ENCODE measurements at places on chromosomes 4 and X.

- no peak for DNase-seq
Observed at GRCh38 chr4:74083546-74083945, 15.4 kb downstream of the CXCL2 start.

- DNase-seq, result no peak
Observed at GRCh38 chrX:130167040-130167439, 1.4 kb upstream of the AIFM1 start.

DNA sequence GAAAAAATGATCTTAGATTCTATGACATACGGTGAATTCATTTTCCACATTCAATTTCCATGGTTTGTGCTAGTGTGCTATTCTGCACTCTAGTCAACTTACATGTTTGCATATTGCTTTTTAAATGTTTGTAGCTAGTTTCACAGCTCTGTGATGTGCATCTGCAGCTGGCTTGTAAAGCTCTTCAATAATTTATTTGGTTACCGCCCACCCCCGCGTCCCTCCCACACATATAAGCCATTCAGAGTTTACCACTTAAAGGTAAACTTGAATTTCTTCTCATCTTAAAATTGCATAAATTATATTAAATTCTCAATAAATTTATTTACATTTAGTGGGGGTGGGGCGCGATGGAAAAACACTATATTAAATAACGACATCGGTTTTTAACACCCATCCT lies 291 bp upstream of the NBDY start:
- DNase-seq, result no peak

DNA sequence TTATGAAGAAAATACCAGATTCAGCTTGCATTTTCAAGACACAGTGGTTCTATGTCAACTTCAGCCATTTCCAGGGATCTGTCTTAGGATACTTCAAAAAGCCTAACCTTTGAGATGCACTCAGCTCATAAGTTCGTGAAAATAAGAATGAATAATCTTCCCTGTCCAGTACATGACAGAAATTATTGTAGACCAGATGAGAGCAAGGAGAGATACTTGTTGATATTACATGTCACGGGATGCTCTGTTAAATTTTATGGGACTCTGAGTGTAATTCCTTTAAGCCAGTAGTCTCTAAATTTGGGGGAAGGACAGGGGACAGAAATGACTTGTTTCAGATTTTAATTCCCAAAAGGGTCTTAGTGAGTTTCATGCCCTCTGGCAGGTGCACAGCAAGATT lies 8.8 kb downstream of the TBL1X start:
- no peak for DNase-seq

DNA sequence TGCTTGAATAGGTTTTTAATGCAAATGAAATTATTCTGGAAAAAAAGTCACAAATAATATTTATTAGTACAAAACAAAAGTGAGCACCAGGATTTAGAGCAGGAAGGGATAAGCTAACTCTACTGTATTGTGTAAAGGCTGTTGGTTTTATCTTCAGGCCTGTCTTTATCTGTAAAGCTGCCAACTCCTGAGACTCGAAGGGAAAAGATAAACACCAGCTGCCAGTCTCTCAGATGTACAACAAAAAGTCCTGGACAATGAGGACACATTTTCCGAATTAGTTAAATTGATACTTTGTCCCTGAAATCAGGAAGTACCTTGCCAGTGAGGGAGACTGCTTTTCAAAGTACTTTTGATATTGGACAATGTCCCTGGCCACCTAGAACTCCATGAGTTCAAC lies 8.8 kb downstream of the DDX60 start:
- DNase-seq, result no peak

DNA sequence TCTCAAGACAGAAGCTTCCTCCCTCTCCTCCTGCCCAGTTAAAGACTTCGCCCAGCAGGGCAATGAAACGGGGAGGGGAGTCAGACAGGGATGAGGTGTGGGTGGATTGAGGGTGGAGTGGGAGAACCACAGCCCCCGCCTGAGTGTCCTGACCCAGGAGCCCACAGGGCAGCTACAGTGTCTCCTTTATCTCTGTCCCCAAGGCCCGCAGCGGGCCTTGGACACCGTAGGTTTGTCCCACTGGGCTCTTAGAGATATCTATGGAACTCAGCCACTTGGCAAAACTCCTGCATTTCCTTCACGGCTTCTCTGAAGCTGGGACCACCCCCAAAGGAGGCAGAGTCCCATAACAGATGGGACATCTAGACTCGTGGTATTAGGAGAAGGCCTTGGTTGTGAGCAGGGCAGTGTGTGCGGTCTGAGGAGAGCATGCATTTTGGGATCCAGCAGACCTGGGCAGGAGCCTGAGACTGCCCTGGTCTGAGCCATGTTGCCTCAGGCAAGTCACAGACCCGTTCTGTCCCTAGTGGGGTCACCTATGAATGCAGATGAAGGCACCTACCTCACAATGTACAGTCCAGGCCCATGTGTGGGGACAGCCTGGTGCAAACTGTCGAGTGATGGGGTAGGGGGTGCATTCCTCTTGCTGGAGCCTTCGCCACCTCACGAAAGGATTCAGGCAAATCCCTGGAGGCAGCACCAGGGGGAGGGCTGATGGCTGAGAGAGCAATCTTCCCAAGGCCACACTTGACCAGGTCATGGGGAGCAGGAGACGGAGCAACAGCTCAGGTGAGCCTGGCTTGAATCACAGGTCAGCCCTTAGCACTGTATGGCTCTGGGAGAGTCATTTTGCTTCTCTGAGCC lies 225.7 kb upstream of the PSAPL1 start:
- DNase-seq, result no peak

DNA sequence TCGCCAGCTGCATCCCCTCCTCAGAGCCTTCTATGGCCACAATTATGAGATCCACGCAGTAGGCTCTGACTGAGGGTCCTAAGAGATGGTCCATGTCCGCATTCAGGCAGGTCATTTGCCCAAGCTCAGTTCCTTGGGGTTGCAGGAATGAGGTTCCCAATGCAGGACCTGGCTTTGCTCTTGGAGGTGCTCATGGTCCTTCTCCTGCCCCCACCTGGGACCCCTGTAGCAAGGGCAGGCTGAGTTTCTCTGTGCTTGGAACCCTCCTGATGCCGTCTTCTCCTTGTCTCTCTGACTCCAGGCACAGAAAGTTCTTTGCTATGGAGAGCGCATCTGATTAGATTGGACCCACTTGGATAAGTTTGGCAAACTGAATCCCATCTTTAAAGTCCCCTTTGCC lies 16.5 kb upstream of the SHOX start:
- no peak for DNase-seq

DNA sequence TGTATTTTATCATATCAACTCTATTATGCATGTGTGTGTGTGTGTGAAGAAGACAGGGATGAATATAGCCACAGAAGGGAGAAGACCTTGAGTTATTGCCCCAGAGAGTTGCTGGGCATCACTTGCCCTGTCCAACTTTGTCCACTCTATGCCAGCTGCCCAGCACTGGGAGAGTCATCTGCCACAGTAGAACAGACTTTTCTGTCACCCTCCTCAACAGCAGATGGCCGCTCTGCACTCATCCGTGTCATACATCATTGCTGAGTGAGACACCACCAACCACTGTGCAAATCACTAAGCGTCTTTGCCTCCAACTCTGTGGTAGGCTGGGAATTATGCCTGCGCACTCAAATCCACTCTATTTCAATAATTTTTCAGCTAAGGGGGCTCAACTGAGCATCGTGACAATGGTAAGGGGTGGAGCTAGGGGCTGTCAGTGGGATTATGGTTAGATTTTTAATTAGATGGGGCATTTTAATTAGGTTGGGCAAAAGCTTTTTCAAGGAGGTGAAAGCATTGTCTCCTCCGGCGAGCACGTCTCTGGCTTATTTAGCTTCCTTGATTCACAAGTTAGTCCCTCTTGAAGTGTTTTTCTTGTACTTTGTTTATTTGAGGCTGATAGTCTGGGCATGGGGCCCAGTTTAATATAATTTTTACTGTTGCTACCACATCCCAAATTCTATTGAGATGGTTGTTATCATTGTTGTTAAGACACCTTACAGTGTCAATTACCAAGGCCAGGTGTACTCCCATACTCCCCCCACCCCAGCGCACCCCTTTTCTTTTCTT lies 100.1 kb upstream of the KLF3 start:
- no peak for DNase-seq

Measured in GM04503 (cell line).